ENCODE measurements at places on chromosomes 6 and 20.
A peak's percentile ranks its signal among the peaks of the same experiment; 100 is the strongest.

DNA sequence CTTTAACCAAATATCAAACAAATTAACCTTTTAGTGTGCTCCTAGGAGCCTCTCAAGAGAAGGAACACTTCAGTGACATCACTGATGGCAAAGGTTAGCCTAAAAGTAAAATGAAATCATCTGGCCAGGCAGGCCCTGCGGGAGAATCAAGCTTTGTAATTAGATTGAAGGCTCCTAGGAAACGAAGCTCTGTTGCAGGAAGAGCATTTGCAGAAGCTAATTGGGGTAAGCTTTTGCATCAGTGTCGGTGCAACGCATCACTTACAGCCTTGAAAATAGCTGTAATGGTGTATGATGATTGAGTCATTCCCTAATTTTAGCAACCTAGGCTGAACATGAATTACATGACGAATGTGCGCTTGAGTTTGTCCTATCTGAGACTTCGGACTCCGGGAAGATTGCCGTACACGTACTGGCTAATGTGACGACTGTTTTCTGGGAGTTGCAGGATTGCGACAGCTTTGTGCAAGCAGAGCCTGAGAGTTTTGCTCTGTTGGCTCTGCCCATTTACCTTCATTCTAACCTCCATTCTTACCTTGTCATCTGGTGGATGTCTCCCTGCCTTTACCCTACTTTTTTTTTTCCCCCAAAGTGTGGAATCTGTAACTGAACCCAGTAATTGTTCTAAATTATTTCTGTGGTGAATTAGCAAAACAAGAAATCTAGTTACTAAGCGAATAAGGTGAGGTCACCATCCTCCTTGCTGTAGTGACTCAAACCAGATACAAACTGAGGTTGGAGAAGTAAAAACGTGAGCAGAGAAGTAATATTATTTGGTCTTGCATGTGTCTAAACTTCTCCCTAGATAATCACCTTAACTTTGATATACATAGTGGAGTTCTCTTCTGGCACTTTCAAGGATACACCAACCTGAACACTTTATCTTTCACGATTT, 675.9 kb upstream of the CITED2 start:
- DNase-seq, result no peak

GRCh38 chr6:130560231-130560630, 194.4 kb downstream of the TMEM200A start:
- DNase-seq, result peak; percentile 13

- DNase-seq, result peak; percentile 94
Measured at GRCh38 chr6:44489910-44490604, 102.6 kb downstream of the CDC5L start.

- DNase-seq, result no peak
Measured at GRCh38 chr6:99402448-99402847, 8.5 kb upstream of the COQ3 start.

GRCh38 chr6:79066330-79066729, 11.7 kb downstream of the PHIP start:
- no peak for DNase-seq

DNA sequence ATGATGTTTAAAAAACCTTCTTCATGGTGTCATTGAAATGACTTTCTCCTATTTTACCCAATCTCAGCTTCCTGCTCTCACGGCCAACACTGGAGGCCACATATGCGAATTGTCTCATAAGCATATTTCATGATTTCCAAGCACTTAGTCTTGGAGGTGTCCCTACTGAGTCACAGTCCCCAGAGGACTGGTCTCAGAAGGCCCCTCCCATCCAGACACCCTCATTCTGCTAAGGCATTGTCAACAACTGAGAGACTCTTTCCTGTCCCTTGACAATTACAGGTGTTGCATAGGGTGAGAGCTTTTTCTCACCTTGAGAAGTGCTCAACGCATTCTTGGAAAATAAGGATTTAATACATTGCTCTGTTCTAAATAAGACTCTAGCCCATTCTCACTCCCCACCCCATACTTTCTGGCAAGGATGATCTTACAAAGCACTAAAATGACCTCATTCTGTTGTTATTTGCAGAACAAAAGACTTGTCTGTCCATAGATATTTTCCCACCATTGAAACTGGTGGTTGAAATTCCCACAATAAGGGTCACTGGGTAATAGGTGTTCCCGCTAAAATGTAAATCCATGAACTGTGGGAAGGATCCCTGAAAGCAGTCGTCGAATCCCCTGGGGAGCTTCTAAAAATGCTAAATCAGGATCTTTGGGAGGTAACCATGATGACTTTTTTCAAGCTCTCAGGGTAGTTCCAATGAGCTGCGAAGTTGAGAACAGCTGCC, 32.3 kb upstream of the SLC22A23 start:
- no peak for DNase-seq

- DNase-seq, result no peak
Measured at GRCh38 chr6:38396209-38396608, 243.5 kb downstream of the BTBD9 start.

- no peak for DNase-seq
Measured at GRCh38 chr6:163651915-163652668, 237.6 kb downstream of the QKI start.

DNA sequence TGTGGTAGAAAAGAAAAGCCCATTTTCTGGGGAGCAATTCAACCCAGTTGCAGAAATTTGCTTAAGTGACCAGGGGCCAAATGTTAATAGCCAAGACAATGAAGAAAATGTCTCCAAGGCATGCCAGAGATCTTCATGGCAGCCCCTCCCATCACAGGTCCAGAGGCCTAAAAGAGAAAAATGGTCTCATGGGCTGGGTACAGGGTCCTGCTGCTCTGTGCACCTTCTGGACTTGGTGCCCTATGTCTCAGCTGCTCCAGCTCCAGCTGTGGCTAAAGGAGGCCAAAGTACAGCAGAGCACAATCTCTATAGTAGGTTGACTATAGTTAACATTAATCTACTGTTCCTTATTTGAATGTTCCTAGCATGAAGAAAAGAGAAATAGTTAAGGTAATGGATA, 44.7 kb downstream of the FRK start:
- DNase-seq, result no peak

GRCh38 chr20:20546402-20546801, 166.0 kb downstream of the RALGAPA2 start:
- DNase-seq, result no peak

DNA sequence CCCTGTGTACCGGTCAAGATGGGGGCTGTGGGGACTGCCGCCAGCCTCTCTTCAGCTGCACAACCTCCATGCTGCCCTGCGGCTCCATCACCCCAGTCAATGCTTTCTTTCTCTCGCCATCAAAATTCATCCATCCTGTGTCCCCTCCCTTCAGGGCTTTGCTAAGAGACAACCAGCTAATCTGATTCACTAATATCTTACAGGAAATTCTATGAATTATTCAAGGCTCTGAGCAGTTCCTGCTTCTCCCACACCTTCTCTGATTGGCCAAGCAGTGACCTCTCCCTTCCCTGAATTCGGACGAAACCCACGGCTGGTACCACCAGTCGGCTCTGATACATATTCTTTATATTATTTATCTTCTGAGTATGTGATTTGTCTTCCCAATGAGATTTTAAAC, 13.8 kb downstream of the ITPR3 start:
- no peak for DNase-seq

DNA sequence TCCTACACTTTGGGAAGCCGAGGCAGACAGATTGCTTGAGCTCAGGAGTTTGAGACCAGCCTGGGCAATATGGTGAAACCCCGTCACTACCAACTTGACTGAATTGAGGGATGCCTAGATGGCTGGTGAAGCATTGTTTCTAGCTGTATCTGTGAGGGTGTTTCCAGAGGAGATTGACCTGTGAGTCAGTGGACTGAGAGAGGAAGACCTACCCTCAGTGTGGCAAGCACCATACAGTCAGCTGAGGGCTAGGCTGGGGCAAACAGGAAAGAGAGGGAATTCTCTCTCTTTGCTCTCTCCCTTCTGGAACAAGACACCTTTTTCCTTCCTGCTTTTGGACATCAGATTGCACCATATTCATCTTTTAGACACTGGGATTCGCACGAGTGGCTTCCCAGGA, 3.7 kb upstream of the ZUP1 start:
- no peak for DNase-seq

GRCh38 chr6:151911401-151911800, 103.9 kb downstream of the ESR1 start:
- DNase-seq, result no peak

DNA sequence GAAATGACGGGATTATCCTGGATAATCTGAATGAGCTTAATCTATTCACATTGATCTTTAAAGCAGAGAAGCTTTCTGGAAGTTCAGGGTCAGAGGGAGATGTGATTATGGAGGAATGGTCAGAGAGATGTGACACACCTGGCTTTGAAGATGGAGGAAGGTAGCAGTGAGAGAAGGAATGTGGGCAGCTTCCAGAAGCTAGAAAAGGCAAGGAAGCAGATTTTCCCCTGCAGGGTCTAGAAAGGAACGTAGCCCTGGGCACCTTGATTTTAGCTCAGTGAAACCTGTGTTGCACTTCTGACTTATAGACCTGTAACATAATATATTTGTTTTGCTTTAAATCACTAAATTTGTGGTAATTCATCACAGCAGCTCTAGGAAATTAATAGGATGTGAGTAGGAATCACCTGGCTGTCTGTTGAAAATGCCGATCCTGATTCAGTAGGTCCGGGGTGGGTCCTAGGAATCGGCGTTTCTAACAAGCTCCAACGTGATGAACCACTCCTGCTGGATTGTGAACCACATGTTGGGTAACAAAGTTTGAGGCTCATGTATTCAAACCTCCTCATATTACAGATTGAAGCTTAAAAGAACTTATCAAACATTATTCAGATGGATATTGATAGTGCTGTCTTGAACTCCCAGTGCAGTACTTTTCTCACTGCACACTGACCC, 157.0 kb downstream of the GJA1 start:
- DNase-seq, result no peak

GRCh38 chr6:33610067-33610466, 11.1 kb upstream of the ITPR3 start:
- DNase-seq, result no peak

DNA sequence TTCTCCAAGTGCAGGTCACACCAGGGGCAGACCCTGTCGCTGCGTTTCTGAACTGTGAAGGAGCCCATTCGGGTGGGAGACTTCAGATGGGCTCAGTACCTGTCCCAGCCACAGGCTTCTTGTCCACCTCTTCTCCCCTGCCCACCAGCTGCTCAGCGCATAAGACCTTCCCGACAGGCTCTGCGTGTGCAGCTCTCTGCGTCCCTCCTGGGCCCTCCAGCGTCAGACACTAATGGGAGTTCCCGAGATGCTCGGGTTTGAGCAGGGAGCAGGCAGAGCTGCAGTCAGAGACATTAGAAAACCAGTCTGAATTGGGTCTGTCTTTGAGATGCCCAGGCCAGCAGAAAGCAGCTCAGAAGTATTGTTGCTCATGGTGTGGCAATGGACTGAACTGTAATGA, 50.4 kb downstream of the TCP11 start:
- DNase-seq, result no peak

DNA sequence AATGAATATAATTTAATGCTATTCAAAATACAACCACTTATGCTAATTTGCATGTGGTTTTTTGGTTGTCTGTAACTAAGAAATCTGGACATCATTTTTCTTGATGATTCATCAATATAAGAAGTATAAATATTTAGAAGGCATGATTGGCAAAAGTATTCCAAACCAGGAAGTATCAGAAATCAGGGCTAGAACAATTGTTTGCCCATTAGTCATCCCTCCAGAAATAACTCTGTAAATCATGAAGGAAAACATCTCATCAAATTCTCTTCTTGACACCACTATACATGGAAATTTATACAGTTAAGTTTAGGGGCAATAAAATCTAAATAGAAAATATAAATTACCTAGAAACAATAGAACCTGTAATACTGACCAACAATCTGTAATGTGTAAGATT, 554.7 kb upstream of the HS3ST5 start:
- no peak for DNase-seq

GRCh38 chr6:36245572-36246061, 24.2 kb upstream of the PNPLA1 start:
- DNase-seq, result no peak

DNA sequence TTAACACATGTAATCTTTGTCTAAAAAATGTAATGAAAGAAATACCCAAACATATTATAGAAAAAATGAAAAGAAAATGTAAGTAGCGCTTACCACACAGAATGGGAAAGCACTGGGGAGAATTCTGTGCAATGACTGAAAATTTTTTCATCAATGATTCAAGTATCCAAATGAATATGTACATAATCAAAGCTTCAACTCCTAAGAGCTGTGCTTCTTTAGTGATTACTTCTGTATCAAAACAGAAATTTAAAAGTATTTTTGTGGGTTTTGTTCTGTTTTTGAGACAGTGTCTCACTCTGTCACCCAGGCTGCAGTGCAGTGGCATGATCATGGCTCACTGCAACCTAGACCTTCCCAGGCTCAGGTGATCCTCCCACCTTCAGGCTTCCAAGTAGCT, 13.7 kb downstream of the LMBRD1 start:
- DNase-seq, result no peak

DNA sequence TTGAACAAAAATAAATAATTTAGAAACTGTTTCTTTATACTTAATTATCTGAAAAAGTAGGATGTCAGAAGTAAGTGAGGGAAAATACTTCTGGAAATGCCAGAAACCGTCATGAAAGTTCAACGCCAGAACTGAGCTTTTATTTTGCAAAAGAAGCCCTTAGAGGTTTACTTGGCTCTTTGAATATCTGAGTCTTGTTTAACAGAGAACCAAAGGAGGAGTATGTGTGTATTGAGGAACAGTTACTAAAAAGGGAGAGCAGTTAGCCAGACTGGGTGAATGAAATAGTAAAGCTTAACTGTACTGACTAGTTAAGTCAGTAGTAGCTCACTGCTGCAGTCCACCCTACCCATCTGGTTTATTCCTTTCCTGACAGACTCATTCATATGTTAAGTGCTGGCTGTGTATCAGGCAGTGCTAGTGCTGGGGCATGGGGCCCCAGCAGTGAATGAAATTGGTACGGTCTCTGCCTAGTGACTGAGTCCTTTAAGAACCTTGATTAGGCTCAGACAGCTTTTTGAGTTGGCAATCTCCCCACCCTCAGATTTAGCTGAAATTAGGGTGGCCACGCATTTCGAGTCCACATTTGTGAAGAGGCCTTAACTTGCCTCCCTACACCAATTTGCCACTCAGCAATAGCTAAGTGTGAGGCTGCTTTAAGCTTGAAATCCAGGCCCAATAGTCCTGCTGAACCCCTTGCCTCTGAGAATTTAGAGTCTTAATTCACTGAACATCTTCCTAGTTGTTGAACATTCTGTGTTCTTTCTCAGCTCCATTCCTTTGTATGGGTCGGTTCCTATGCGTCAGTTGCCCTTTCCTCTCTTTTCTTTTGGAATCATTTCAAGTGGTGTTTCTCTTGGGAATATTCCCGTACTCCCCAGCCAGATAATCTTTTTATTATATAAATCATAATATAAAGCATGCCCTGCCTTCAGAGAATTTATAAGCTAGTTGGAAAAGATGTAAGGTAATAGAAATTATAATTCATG, 20.2 kb downstream of the MAP3K4 start:
- peak; percentile 9 for DNase-seq

- peak; percentile 69 for DNase-seq
Measured at GRCh38 chr20:36017048-36017951, 48.9 kb downstream of the CNBD2 start.

DNA sequence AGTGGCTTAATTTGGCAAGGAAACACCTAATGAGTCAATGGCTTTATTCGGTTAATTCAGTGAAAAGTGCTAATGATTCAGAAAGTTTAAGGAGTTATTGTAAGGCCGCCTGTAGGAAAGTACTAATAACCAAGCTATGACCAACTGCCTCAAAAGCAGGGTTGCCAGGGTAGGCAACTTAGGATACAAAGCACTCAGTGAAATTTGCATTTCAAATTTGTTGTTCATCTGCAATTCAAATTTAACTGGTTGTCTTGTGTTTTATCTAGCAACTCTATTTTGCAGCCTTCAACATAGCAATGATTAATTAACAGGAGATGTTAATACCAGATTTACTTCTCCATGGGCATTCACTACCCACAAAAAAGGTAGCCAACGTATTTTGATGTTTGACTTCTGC, 412.3 kb downstream of the PRKN start:
- no peak for DNase-seq

- no peak for DNase-seq
Measured at GRCh38 chr6:85493389-85493788, 43.5 kb downstream of the NT5E start.

Data from fibroblast of villous mesenchyme (primary cell).